ENCODE measurements at places on chromosomes 6 and 20.

DNA sequence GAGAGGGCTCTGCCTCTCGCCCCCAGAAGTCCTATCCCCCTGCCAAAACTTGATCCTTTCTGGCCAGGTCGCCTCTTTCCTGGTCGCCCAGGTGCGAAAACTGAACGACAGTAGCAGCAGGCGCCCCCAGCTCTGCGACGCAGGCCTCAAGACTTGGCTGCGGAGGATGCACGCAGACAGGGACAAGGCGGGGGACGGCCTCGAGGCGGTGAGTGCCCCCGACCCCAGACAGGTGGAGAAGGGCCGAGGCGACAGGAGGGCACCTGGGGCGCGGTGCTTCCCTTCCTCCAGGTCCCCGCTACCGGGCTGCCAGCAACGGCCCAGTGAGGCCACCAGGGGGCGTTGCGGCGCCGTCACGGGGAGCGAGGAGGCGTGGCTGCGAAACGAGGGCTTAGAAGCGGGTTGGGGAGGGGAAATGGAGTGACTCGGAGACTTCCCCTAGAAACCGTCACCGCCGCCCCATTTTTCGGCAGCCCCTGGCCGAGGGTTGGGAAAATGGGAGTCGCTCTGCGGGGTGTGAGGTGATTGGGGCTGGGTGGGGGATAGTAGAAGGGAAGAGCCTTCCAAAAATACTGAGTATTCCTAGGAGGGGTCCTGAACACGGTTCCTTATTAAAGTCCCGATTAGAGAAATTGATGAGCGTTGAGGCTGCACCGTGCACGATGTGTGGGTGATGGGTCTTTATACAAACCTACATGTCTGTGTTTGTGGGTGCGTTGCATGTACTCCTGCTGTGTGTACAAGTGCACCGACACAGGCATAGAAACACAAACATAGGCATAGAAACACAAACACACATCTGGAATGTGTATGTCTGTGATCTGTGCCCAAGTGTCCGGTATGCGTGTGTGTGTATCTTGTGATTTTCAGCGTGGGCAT, 44.6 kb downstream of the ARHGAP40 start:
- DNase-seq, result peak; percentile 85

GRCh38 chr6:134619789-134620188, 301.9 kb upstream of the SGK1 start:
- DNase-seq, result no peak

DNA sequence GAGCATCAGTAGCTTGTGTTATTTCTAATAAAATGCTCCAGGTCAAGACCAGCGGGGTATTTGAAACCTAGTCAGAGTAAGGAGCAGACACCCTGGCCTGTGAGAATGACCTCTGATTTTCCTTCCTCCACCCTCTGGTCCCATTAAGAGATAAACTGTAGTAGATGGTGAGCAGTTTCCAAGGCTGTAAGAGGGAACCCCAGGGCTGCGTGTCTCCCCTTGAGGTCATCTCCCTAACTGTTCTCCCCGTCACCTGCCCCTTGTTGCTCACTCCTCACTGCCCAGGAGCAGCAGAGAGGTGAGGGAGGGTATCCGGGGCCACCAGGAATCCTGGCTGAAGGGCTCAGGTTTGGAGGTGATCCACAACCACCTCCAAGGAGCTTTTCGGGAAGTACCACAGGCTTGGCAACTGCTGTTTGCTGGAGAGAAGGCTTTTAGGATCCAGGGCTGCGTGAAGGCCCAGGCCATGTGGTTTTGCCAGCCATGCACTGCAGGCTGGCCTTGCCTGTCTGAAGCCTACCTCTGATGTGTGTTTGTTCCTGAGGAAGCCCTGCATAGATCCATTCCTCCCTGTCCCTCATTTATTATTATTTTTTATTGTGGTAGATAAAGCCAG, 62.5 kb downstream of the RREB1 start:
- no peak for DNase-seq

GRCh38 chr6:99369533-99369932, 20.1 kb upstream of the FAXC start:
- DNase-seq, result no peak

GRCh38 chr6:89258912-89259311, 41.8 kb upstream of the GABRR1 start:
- no peak for DNase-seq

DNA sequence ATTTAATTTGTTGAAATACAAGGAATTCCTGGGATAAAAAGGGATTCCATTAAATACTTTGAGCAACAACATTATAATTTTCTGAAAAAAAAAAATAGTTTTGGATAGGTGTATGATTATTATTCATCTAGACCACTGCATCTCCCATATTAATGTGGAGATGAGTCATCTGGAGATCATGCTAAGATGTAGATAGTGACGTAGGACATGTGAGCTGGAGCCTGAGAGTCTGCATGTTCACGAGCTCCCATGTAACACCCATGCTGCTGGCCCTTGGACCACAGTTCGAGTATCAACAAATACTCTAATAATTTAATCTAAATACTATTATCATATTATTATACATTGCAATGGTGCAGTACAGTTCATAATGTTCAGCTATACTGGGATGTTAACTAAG, 91.6 kb downstream of the EPM2A start:
- DNase-seq, result no peak

- DNase-seq, result no peak
Observed at GRCh38 chr6:44203955-44204354, 12.8 kb upstream of the MYMX start.

GRCh38 chr6:137978252-137978896, 111.3 kb downstream of the TNFAIP3 start:
- no peak for DNase-seq

GRCh38 chr6:134517868-134518267, 200.0 kb upstream of the SGK1 start:
- DNase-seq, result no peak

- DNase-seq, result no peak
Observed at GRCh38 chr6:68724060-68724459, 89.0 kb downstream of the ADGRB3 start.

DNA sequence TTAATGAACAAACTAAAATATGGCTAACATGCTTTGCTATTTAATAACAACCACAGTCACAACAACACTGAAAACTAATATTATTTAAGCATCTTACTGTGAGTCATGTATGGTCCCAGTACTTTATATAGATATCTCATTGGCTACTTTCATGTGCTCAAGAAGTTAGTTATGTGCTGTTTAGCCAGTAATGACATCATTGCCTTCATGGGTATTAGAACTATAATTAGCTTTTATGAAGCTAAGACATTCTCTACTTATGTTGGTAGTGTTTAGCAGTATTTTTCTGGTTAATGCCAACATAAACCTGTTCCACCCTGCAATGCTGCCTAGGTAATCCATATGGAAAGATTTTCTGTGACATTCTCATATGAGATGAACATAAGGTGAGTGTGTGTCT, 56.1 kb downstream of the ADGRG6 start:
- DNase-seq, result no peak

DNA sequence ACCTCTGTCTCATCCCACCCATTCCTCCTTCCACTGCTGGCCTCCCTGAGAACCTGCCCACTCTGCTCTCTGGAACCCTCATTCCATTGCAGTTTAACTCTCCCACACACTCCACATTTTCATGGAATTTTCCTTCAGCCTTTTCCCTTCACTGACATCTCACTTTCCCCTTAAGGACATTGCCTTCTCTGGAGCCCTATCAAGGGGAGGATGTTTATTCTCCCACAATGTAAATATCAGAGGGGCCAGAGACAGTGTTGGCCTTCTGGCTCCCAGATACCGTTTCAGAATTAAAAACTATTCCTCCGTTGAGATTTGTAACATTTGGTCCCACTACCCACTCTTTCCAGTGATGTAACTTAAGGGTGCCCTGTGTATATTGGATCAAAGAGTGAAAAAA, 199.5 kb upstream of the KCNK16 start:
- DNase-seq, result no peak

DNA sequence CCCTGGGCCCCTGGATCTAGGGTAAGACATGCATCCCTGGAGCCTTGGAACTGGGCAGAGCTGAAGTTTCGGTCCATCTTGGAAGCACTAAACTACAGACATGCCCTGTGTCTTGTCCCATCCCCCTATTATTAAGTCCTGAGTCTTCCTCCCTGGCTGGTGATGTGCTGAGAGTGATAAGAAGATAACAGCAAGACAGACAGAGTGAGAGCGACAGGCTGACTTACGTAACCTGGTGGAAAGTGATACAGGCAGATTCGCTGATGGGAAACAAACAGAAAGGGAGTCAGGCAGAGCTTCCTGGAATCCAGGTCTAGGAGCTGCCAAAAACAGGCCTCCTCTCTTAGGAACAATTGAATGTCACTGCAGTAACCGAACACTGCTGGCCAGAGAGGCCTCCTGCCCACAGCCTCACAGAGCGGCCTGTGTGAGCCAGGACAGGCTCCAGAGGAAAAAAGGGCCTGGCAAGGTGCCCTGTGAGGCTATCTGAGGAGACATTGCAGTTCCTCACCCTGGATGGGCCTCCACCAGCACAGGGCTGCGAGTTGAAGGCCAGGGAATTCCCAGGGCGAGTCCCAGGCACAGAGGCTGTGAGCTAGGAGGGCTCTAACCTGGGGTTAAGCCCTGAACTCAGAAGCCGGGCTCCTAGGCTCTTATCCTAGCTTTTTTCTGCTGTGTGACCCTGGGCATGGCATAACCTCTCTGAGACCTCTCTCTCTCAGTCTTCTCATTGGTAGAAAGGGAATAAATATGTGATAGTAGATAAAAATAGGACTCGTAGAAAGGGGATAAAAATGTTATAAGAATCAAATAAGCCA, 34.2 kb upstream of the B4GALT5 start:
- no peak for DNase-seq

GRCh38 chr6:3438190-3439167, 18.4 kb downstream of the SLC22A23 start:
- no peak for DNase-seq

GRCh38 chr20:37165031-37165430, 14.1 kb upstream of the RPN2 start:
- DNase-seq, result no peak

DNA sequence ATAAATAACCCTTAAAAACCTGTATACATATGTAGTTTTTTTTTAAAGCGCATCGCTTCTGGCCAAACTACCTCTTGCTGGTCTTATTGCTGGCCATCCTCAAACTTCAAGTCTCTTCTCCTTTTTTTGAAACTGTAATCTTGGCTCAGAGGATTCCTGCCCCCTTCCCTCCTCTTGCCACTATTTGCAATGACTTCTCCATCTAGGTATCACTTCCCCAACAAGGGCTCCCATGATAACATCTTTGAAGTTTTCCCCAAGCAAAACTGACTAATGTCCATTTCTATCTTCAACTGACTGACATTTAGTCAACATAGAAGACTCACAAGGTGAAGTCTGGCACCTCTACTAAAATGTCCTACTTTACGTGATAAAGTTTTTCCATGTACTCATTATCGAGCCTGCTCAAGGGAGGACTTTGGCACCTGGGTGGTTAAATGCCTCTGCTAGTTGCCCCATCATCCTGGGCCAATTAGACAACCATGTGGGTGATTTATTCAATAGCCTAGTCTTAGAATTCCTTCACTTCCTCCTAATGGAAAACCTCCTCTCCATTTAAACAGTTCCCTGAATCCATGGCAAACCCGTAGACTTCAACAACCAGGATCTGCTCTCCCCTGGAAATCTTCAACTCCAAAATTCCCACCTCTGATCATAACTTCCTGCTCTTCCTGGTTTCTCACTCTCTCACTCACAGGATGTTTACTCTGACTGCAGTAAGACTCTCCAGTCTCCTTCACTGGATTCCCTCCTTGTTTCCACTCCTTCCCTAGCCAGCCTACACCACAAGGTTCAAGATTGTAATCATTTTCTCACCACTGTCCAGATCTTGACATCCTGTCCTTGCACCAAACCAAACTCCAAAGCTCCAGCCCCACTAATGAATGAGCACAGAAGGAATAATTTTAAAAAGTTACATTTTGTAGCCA, 9.4 kb upstream of the PLAGL1 start:
- DNase-seq, result no peak

- DNase-seq, result peak; percentile 11
Observed at GRCh38 chr20:17938871-17939619, 29.5 kb downstream of the SNX5 start.

- no peak for DNase-seq
Observed at GRCh38 chr20:48759631-48760245, 68.1 kb downstream of the PREX1 start.

DNA sequence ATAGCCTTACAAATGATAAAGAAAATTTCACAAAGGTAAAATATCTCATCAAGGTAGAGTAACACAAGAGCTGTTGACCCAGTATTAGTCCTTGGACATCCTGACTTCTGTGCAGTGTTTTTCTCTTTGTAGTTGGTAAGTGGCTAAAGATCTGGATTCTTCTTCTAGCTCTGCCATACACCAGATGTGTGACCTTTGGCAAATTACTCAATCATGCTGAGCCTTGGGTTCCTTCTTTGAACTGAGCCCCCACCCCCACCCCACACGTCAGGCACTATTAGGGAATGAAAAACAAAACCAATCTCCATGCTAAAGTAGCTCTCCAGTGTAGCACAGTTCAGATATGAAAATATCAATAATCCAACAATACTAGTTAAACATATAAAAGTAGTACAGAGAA, 15.1 kb upstream of the TRIM39 start:
- DNase-seq, result no peak

- no peak for DNase-seq
Observed at GRCh38 chr6:21332077-21332476, 261.5 kb upstream of the SOX4 start.

- DNase-seq, result peak; percentile 82
Observed at GRCh38 chr20:33732166-33732970, 572 bp downstream of the ZNF341 start.

DNA sequence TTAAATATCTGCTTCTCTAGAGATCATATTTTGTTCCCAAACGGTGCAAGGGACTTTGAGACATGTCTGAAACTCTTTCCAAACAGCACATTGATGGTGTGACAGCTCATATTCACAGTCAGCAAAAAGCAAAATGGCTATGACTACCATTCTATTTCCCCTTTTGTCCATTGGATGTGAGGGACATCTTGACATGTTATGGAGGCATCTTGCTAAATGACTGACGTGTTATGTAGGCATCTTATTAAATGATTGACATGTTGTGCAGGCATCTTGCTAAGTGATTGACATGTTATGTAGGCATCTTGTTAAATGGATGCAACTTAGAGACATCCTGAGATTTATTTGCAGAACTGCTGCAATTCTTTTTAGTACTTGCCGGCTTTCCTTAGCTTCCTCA, 255.8 kb downstream of the DLL1 start:
- no peak for DNase-seq
